Activated CD4-positive, alpha-beta T cell treated with anti-CD3 and anti-CD28 coated beads for 4 hours (primary cell): ENCODE measurements at places on chromosomes 5 and 9.

- no peak for DNase-seq
Observed at GRCh38 chr9:111662576-111663300, 1.3 kb downstream of the GNG10 start.

GRCh38 chr5:93571114-93571949 is 9.7 kb downstream of the NR2F1-AS1 start:
- DNase-seq = no peak

DNA sequence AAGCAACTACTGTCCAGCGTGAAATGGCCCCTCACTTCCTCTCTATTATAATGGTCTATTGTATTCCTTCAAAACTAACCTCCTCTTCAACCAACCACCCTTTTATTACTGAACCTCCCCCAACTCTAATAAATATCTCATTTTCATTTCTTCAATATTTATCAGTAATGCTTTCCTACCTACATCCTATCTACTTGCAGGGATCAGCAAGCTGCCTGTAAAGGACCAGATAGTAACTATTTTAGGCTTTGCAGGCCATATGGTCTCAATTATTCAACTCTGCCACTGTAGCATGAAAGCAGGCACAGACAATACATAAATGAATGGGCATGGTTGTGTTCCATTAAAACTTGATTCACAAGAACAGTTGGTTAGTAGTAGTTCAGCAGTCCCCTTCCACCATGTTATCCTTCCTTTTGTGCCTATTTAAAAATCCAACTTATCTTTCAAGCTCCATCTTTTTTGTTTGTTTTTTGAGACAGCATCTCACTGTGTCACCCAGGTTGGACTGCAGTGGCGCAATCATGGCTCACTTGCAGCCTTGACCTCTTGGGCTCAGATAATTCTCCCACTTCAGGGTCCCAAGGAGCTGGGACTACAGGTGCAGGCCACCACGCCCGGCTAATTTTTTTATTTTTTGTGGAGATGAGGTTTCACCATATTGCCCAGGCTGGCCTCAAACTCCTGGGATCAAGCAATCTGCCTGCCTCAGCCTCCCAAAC is 45.8 kb downstream of the PCDHGC5 start:
- no peak for DNase-seq

GRCh38 chr5:29077451-29077850 is 2039.1 kb upstream of the CDH9 start:
- DNase-seq = no peak

DNA sequence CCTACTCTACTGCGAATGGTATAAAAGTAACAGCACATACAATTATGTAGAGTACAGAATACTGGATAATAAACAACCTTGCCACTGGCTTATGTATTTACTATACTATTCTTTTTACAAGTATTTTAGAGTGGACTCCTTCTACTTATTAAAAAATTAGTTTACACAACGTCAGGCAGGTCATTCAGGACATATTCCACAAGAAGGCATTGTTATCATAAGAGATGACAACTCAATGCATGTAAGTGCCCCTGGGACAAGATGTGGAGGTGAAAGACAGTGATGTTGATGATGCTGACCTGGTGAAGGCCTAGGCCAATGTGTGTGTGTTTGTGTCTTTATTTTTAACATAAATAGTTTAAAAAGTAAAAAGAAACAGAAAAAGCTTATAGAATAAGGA is 421.7 kb downstream of the CDH12 start:
- DNase-seq = no peak

- DNase-seq = no peak
Observed at GRCh38 chr5:120151181-120151580, 312.9 kb upstream of the PRR16 start.

- DNase-seq = no peak
Observed at GRCh38 chr5:98568336-98568735, 205.1 kb upstream of the RGMB start.

DNA sequence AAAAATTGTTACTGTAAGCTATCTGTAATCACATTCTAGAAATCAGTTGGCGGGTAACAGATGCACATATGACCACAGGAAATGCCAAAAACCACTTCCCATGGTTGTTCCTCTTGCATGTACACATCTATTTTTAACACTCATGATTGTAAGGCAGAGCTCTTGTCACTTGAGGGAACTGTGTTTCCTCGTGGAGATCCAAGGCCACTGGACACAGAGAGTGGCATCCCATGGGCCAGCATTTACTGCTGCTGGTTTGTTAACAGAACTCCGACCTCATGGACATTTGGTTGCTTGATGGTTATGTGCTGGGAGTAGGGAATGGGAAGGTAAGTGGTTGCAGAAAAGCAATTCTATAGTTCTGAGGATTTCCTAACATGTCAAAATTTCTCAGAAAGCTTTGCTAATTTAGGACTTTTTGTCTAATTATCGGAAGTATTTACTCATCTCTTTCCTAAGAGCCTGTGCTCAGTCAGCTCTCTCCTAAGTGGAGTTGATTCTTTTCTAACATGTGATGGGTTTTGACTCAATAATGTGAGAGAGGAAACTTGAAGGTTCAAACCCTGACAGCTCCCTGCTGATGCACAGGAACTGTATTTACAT is 202.0 kb upstream of the NR3C1 start:
- no peak for DNase-seq

DNA sequence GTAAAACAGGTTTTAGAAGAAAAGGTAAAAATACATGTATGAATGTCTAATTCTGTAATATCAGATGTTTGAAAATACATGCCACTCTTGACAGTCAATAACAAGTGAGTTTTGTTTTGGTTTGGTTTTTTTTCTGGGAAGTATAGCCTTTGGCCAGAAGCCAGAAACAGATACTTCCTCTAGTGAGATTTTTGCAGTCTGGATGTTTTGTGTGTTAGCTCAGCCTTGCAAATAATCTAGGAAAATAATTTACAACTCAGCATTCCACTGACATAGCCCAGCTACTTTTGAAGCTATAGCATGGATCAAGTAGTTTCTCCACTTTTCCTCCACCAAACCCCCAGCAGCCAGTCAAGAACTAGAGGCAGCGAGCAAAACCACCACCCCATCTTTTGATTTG is 56.7 kb downstream of the SLC1A1 start:
- no peak for DNase-seq

- DNase-seq = no peak
Observed at GRCh38 chr9:76571743-76572146, 112.8 kb downstream of the GCNT1 start.

GRCh38 chr9:134938346-134939079 is 20.8 kb upstream of the FCN1 start:
- DNase-seq = no peak

DNA sequence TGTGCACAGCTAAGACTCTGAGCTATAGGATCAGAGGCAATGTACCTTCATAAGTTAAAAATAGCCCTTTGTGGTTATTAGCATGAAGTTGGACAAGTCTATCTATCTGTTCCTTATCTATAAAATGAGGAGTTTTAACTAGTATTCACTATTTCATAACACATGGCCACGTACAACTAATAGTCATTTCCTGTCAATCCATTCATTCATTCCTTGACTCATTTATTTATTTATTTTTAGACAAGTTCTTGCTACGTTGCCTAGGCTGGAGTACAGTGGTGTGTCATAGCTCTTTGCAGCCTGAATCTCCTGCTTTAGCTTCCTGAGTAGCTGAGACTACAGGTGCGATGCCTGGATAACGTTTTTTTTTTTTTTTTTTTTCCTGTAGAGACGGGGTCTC is 92.1 kb downstream of the NR3C1 start:
- no peak for DNase-seq

- peak; percentile 26 for DNase-seq
Observed at GRCh38 chr5:61329550-61330128, 2.4 kb upstream of the ZSWIM6 start.

- no peak for DNase-seq
Observed at GRCh38 chr9:136044971-136045594, 50.0 kb downstream of the NACC2 start.

DNA sequence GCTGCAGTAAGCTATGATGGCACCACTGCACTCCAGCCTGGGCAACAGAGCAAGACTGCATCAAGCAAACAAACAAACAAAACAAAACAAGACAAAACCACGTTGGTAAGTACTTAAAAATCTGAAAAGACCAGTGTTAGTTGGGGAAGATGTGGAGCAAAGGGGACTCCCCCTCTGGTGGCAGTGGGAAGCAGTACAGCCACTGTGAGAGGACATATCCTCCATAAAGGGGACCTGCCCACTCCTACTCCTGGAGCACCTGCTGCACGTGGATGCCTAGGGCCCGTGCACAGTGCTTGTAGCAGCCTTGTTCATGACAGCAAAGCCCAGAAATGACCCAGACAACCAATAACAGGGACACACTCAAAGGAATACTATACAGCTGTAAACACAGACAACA is 17.0 kb upstream of the IPPK start:
- DNase-seq = no peak

GRCh38 chr9:7149258-7149657 is 391.5 kb downstream of the KDM4C start:
- DNase-seq = no peak

- no peak for DNase-seq
Observed at GRCh38 chr5:159630545-159630944, 285.7 kb upstream of the ADRA1B start.

DNA sequence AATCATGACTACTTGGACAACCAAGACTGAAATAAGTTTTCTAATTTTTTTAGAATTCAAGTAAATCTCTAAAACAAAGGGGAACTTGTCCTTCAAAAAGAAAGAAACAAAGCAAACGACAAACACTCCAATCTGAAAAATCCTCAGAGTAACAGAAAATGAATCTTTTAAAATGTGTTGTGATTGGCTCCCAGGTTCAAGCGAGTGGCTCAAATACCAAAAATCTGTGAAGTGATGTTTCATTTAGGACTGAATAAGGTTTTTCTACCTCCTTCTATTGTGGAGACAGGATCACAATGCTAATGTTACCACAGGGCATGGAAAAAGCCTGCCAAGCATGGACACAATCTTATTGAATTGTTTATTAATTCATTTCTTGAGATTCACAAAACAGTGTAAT is 415.7 kb downstream of the RAB3C start:
- no peak for DNase-seq

GRCh38 chr9:72751541-72751940 is 201.3 kb downstream of the ALDH1A1 start:
- no peak for DNase-seq

GRCh38 chr9:123481209-123481865 is 125.3 kb downstream of the CRB2 start:
- no peak for DNase-seq

DNA sequence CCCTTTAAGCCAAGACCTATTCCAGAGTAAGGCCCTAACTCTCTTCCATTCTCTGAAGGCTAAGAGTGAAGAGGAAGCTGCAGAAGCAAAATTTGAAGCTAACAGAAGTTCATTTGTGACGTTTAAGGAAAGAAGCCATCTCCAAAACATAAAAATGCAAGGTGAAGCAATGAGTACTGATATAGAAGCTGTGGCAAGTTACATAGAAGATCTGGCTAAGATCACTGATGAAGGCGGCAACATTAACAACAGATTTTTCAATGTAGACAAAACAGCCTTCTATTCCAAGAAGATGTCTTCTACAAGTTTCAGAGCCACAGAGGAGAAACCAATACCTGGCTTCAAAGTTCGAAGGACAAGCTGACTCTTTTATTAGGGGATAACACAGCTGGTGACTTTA is 1143.4 kb downstream of the CDH12 start:
- DNase-seq = no peak

- no peak for DNase-seq
Observed at GRCh38 chr9:133499132-133499891, 20.4 kb upstream of the SLC2A6 start.

DNA sequence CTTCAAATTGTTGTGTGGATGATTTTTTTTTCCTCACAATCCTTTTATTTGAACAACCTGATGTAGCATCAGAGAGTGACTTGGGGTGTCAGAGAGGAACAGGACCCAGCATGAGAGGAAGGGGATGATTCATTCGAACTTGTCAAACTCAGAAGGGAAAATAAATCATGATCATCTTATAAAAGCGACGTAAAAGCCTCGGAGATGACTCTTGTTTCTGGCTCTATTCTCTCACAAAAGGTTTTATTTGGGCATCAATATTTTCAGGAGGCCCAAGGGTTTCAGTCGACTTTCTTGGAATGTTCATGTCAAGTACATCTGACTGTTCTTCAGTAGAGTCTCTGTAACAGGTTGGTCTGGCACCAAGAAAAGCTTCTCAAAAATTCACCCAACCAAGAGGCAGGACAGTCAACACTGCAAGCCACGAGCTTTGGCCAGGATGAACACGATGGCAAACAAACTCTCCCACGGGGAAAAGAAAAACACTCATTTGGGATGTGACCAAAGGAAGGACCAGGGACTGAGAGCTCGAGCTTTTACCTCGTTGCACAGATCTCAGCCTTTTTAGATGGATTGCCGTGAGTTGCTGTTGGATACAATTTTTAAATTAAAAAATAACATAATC is 55.1 kb downstream of the ANKH start:
- DNase-seq = no peak

DNA sequence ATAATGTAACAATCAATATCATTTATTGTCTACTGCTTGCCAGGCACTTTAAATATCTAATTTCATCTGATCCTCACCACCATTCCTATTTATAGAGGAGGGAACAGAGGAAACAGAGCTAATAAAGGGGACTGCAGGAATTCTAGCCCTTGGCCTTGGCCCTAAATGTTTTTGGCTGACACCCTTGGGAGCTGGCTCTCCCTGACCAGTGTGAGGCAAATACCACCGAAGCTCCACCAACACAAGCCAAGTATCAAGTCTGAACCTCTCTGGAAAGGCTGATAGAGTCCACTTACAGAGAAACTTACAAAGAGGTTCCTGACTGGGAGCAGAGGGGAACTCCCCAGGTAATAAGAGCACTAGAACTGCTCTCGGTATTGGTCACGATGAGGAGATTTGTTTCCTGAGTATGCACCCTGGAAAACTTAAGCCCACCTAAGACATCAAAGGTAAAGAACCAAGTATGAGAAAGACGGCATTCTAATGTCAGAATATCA is 243.1 kb upstream of the PANK3 start:
- DNase-seq = no peak

DNA sequence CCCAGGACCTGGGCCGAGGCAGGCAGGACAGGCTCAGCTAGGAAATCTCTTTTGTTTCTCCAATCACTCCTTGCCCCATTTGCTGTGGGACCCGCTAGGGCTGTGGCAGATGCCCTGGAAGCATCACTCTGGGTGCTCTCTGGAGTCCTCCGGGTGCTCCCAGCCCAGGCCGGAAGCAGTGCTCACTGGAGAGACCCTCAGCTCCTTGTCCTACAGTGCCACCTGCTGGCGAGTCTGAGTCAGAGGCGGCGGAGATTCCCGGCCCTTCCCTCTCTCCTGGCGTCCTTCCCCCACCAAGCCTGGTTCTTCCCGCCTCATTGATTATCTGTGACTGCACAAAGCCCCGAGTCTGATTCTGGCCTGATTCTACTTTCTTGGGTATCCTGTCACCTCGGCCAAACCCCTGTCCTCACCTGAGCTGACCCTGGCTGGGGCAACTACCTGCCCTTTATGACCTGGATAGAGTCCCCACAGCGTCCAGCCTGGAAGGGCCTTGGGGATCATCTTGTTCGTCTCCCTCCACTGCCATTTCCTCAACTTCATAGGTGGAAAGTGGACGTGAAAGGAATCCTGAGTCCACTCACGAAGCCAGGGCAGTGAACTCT is 7.3 kb upstream of the BARHL1 start:
- peak; percentile 17 for DNase-seq

- DNase-seq = peak; percentile 34
Observed at GRCh38 chr5:149264439-149265067, 7.1 kb upstream of the AFAP1L1 start.
